HepG2 (cell line): ENCODE measurements at places on chromosomes 5 and 9. TPM values are rescaled to one million over a fixed set of nuclear protein-coding genes. Genes with fewer than 3 reads are reported as not detected.

The ACSL6 gene
- 3.8 and 8.3 TPM in 2 replicates for polyA plus RNA-seq

The TMEM232 gene
- polyA plus RNA-seq, result 0.12 and 0.29 TPM in 2 replicates

The CMYA5 gene
- 0.51 and 0.68 TPM in 2 replicates for polyA plus RNA-seq

DNA sequence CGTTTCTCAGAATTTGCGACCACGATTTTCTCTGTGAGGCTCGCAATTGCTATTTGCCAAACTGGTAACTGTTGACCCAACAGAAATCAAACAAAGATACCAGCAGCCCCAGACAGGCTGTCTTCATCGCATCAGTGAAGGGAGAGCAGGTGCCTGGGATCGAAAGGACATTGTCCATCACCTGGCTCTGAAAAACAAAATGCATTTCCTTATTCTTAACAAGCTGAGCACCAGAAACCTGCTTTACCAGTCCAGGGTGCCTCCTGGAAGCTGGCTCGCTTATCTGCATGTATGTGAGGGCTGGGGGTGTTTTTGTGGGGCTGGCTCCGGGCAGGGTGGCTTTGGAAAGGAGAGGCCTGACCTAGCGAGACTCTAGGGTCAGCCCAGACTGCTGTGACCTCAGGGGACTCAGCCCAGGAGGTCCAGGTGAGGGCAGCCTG is 24.7 kb downstream of the WWC1 start:
- H3K27ac ChIP-seq, result peak overlapping the region; percentile 87
- H3K4me1 ChIP-seq, result peaks cover 68% of the 10 kb centered on the region
- H3K4me3 ChIP-seq, result peak overlapping the region; percentile 68
- DNase-seq, result peak; percentile 86
- H3K27me3 ChIP-seq, result no peaks in the 10 kb centered on the region

GRCh38 chr5:159107308-159107707 is 7.6 kb upstream of the EBF1 start:
- no peaks in the 10 kb centered on the region for H3K36me3 ChIP-seq
- no peaks in the 10 kb centered on the region for H3K4me1 ChIP-seq
- H3K4me3 ChIP-seq, result no peak overlapping the region
- H3K27ac ChIP-seq, result no peak overlapping the region
- H3K27me3 ChIP-seq, result peaks cover 1% of the 10 kb centered on the region
- DNase-seq, result no peak

GRCh38 chr9:34714007-34714406 is 4.1 kb upstream of the CCL21 start:
- H3K4me3 ChIP-seq, result no peak overlapping the region
- H3K27me3 ChIP-seq, result no peaks in the 10 kb centered on the region; the same call in 1 of the 2 replicates
- no peaks in the 10 kb centered on the region for H3K36me3 ChIP-seq
- H3K4me1 ChIP-seq, result peaks cover 9% of the 10 kb centered on the region; the same call in 1 of the 2 replicates
- DNase-seq, result no peak

GRCh38 chr9:5452286-5452609 is 1.9 kb downstream of the CD274 start:
- H3K27me3 ChIP-seq, result peaks cover 4% of the 10 kb centered on the region; the same call in 1 of the 3 replicates
- no peak overlapping the region for H3K27ac ChIP-seq
- DNase-seq, result no peak
- no peak overlapping the region for H3K4me3 ChIP-seq
- H3K36me3 ChIP-seq, result no peaks in the 10 kb centered on the region
- H3K4me1 ChIP-seq, result peaks cover 8% of the 10 kb centered on the region

- H3K36me3 ChIP-seq, result no peaks in the 10 kb centered on the region
- no peak overlapping the region for H3K27ac ChIP-seq
- H3K27me3 ChIP-seq, result no peaks in the 10 kb centered on the region
- peaks cover 28% of the 10 kb centered on the region for H3K4me1 ChIP-seq
- DNase-seq, result no peak
Observed at GRCh38 chr5:35030426-35031100, 17.2 kb downstream of the AGXT2 start.

DNA sequence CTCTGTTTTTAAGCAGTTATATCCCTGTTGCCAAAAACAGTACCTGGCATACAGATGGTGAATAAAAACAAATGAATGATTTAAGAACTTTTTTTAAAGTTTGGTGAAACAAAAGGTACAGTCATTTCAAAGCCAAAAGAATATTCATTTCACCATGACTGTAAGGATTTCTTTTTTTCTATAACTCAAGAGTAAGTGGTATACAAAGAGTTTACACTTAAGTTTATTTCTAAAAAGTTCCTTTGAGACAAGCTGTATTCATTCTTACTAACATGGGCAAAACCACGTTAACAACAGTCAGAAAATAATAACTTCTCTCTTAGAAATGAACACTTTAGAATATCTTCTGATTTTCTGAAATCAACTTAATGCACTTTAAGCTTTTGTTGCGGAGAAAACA is 5.3 kb downstream of the TMEM161B start:
- no peak for DNase-seq
- H3K27me3 ChIP-seq, result no peaks in the 10 kb centered on the region
- H3K4me1 ChIP-seq, result peaks cover 17% of the 10 kb centered on the region
- no peak overlapping the region for H3K27ac ChIP-seq
- H3K36me3 ChIP-seq, result no peaks in the 10 kb centered on the region
- H3K4me3 ChIP-seq, result no peak overlapping the region

DNA sequence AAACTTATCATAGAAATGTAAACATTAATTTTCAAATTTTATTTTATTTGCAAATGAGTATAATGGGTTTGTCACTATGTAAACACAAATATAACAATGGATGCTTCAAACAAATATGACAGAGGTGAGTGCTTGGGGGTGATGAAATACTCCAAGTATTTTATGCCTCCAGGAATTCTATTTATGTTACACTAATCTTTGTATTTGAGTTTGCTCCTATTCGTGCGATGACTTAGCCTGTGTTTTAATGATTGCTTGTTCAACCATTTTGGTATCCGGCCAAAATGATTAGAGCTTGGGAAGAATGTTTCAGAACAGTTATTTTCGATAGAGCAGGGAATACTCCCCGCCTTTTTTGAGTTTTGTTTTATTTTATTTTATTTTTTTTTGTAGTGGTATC is 5.0 kb downstream of the DMRT2 start:
- DNase-seq, result no peak
- H3K36me3 ChIP-seq, result no peaks in the 10 kb centered on the region
- no peaks in the 10 kb centered on the region for H3K4me1 ChIP-seq
- peaks cover 8% of the 10 kb centered on the region; the same call in 1 of the 3 replicates for H3K27me3 ChIP-seq

DNA sequence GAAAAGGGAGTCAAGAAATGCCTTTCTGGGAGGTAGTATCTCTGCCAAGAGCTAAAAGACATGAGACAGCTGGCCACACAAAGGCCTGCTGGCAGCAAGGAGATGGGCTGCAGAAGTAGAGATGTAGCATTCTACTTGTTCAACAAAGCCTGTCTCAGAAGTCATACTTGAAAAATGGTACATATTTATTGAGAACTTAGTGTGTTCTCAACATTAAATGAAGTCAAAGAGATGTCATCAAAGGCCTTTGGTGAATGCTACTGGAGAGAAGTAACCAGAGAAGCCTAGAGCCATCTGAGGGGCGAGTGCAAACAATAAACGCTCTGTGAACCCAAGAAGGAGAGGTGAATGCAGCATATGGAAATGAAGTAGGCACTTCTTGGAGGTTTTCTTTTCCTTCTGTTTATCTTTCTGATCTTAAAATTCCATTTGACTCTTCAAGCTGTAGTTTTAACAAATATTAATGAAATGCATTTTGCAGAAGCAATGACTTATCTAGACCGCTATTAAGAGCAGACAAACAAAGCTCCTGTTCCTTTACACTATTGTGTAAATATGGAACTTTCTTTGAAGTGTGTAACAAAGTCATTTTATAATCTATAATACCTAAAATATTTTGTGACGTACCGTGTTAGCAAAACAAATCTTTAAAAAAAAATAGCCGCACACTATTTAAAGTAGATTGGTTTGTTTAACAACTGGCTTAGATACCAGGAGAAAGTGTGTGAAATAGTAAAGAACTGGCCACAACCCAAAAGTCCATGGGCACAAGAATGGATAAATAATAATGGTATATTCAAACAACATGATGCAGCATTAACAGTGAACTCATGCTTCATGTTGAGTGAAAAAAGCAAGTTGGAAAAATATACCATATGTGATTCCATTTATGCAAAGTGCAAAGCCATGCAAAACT is 70.2 kb downstream of the ZNF608 start:
- H3K4me1 ChIP-seq, result peaks cover 12% of the 10 kb centered on the region
- DNase-seq, result peak; percentile 32
- no peak overlapping the region for H3K27ac ChIP-seq
- H3K4me3 ChIP-seq, result no peak overlapping the region
- H3K27me3 ChIP-seq, result no peaks in the 10 kb centered on the region

DNA sequence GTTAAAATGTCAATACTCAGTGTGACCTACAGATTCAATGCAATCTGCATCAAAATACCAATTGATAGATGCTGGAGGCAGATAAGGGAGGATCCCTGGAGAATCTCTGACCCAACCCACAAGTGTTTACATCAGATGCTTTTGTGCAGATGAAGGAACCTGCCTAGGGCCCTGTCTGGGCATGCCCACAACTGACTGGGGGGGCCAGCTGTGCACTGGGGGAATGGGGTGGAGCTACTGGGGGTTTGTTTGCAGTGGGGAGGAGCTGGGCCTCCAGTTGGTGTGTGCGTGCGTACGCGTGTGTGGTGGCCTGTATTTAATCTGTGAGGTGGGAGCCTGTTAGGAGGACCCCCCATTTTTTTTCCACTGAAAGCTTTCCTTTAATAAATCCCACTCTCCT is 244.9 kb downstream of the TRIM36 start:
- no peak overlapping the region for H3K27ac ChIP-seq
- H3K27me3 ChIP-seq, result no peaks in the 10 kb centered on the region
- H3K36me3 ChIP-seq, result no peaks in the 10 kb centered on the region
- H3K4me1 ChIP-seq, result no peaks in the 10 kb centered on the region
- DNase-seq, result no peak

- H3K27me3 ChIP-seq, result no peaks in the 10 kb centered on the region
- H3K36me3 ChIP-seq, result peaks cover 2% of the 10 kb centered on the region; the same call in 1 of the 2 replicates
- no peak overlapping the region for H3K27ac ChIP-seq
- DNase-seq, result no peak
Observed at GRCh38 chr9:123058834-123059233, 25.4 kb downstream of the GPR21 start.

- DNase-seq, result no peak
- H3K27me3 ChIP-seq, result no peaks in the 10 kb centered on the region
- no peaks in the 10 kb centered on the region; the same call in 1 of the 2 replicates for H3K36me3 ChIP-seq
- no peak overlapping the region for H3K4me3 ChIP-seq
- no peak overlapping the region for H3K27ac ChIP-seq
Observed at GRCh38 chr5:40733434-40733833, 22.3 kb downstream of the TTC33 start.

DNA sequence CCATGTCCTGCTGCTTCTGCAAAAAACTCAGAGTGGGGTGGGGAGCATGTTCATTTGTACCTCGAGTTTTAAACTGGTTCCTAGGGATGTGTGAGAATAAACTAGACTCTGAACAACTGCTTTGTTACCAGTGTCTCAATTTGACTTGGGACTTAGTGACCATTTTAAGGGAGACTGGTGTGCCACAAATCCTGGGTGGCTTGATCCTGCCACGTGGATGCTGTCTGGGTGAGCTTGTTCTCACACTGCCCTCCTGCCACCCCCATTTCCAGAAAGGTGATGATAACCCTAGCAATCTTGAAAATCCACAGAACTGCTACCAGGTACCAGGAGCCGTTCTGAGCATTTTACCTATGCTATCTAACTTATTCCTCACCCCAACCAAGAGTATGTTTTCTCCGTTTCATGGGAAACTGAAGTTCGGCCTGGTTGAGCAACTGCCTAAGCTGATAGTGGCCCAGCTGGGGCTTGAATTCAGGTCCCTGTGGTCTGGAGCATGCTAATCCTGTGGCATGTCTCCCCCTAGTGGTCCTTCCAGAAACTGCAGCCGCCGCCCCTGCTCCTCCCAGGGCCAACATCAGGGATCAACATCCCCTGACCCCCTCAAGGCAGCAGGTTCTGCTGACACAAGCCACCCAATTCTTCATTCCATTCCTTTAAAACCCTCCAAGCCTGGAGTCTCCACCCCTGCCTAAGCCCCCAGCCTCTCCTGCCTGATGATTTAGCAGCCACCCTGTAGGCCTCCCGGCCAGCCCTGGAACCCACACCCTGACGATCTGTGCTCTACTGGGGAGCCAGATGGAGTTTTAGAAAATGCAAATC is 2.8 kb downstream of the IL3 start:
- no peak overlapping the region for H3K27ac ChIP-seq
- peaks cover 9% of the 10 kb centered on the region for H3K4me1 ChIP-seq
- no peak overlapping the region for H3K4me3 ChIP-seq
- peak; percentile 45 for DNase-seq
